ENCODE measurements at places on chromosomes 2 and 18.

DNA sequence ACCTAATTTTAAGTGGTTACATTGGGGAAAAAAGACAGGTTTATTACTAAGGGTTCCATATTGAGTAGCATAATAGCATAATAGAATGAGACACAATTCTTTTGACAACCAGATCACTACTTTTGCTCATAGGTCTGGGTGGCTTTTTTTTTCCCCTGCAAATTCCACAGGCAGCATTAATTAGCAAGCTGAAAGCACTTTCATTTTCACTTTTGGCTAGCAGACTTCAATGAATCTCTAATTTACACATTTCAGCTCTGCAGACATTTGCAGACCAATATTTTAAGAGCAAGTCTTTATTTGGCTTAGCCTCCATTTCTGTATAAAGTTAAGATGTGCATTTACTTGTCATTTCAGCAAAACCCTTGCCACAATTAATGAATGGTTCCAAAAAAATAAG lies 185.5 kb downstream of the NOL4 start:
- no peak for DNase-seq

DNA sequence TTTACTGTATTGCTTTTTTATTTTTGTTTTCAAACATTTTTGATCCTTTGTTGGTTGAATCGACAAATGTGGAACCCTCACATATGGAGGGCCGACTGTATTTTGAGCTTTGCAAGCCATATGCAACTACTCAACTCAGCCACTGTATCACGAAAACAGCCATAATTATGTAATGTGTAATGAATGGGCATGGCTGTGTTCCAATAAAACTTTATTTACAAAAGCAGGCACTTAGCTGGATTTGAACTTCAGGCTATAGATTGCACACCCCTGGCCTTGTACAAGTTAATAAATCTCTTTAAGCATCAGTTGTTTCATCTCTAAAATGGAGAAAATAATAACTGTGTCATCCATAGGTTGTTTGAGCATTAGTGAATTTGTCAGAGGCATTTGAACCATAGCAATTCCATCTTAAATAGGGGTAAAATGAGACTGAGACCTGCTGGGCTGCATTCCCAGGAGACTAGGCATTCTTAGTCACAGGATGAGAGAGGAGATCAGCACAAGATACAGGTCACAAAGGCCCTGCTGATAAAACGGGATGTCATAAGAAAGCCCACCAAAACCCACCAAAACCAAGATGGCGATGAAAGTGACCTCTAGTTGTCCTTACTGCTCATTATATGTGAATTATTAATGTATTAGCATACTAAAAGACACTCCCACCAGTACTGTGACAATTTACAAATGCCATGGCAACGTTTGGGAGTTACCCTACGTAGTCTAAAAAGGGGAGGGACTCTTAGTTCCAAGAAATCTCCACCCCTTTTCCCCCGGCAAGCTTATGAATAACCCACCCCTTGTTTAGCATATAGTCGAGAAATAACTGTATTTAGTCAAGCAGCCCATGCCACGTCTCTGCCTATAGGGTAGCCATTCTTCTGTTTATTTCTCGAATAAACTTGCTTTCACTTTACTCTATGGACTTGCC lies 13.7 kb upstream of the LTBP1 start:
- no peak for DNase-seq

- no peak for DNase-seq
Measured at GRCh38 chr2:126910637-126911036, 11.9 kb downstream of the TEX51 start.

GRCh38 chr18:75790796-75791195 lies 363.3 kb upstream of the SMIM21 start:
- no peak for DNase-seq

DNA sequence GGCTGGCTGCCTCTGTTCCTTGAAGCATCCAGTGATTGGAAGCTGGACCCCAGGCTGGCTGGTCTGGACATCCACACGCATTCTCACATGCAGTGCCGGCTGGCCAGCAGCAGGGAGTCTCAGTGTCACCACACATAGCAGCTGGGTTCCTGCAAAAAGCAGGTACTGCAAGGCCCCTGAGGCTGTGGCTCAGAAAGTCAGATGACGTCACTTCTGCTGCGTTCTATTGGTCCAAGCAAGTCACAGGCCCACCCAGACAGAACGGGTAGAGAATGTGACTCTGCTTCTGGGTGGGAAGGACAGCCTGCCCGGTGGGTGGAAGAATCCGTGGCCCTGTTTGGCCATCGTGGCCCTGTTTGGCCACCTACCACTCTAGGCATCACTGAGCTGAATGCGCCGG lies 51.3 kb upstream of the SPP2 start:
- DNase-seq: no peak

DNA sequence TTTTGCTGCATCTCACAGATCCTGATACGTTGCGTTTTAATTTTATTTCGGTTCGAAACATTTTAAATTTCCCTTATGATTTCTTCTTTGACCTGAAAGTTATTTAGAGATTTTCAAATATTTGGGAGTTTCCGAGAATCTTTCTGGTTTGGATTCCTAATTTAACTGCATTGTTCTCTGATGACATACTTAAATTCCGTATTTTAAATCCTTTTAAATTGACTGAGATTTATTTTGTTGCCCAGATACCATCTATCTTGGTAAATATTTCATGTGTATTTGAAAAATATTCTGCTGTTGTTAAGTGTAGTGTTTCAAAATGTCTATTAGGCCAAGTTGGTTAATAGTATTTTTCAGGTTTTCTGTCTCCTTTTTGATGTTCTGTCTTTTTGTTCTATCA lies 37.7 kb downstream of the MROH2A start:
- DNase-seq: no peak

- no peak for DNase-seq
Measured at GRCh38 chr2:241577413-241578122, 19.0 kb downstream of the BOK start.

GRCh38 chr2:212237350-212238095 lies 301.1 kb downstream of the ERBB4 start:
- no peak for DNase-seq

GRCh38 chr2:14628901-14629300 lies 3.6 kb upstream of the LRATD1 start:
- no peak for DNase-seq

GRCh38 chr18:23386317-23386716 lies 66.8 kb upstream of the RIOK3 start:
- DNase-seq: no peak

DNA sequence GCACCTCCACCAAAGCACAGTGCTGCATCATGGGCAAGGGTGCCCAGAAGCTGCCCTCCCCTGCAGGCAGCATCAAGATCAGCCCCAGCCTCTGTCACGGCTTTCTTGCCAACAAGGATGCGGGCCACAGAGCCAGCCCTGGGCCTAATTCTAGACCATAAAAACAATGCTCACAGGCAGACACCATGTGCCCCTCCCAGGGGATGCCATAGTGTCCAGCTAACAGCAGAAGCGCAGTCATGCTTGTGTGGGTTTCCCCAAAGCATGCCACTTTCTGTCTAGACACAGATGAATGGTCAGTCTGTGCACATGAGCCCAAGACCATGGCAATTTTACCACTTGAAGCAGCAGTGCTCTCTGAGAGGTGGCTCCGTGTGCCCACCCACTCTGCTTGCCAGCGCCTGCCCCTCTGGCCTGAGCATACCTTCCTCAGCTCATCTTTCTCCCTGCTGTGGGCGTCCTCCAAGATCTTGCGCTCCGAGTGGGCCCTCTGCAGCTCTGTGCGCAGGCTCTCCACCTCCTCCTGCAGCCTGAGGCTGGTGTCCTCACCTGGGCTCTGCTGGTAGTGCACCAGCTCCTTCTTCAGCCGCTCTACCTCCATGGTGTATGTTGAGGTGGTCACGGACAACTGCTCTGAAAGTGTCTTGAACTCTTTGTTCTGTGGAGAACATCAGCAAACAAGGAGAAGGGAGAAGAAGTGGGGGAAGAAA lies 81.3 kb upstream of the ACAA2 start:
- DNase-seq: no peak

- no peak for DNase-seq
Measured at GRCh38 chr2:133326652-133327397, 241.4 kb downstream of the NCKAP5 start.

DNA sequence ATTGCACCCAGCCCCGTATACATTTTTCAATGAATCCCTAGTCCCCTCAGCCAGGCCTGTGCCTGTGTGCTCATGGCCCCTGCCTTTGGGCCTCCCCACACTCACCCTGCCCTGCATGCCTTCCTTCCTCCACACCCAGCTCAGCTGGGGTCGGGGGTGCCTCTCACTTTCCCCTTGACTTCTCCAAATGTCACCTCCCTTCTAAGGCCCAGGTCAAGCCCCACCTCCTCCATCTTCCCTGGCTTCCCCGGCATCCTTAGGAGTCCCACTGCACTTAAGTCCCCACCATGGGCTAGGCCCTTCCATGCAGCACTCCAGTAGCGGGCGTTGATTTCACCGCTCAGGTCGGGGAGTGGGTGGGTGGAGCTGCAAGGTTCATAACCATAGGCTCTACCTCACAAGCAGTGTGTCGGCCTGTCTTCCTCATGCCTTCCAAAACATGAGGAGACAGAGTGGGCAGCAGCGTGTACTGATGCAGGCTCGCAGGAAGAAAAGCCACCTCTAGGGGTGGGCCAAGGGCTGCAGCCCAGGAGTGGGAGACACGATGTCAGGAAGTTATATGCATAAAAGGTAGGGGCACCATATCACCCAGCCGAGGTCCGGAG lies 47.7 kb downstream of the DNMT3A start:
- DNase-seq: no peak

GRCh38 chr18:26312199-26312598 lies 86.0 kb downstream of the TAF4B start:
- DNase-seq: no peak

DNA sequence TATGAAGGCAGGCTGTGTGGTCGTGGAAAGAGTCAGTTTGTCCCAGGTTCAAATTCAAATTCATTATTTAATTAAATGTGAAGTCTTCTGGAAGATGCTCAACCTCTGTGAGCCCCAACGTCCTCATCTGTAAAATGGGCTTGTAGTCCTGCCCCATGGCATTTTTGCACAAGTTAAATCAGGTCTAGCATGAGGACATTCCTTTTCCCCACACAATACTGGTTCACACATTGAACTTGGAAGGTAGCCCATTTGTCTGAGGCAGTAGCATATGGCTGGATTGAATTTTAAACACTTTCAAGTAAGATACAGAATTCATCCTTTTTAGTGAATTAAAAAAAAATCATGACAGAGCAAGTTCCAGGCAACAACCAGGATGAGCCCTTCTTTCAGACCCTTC lies 665.4 kb upstream of the HS6ST1 start:
- no peak for DNase-seq

DNA sequence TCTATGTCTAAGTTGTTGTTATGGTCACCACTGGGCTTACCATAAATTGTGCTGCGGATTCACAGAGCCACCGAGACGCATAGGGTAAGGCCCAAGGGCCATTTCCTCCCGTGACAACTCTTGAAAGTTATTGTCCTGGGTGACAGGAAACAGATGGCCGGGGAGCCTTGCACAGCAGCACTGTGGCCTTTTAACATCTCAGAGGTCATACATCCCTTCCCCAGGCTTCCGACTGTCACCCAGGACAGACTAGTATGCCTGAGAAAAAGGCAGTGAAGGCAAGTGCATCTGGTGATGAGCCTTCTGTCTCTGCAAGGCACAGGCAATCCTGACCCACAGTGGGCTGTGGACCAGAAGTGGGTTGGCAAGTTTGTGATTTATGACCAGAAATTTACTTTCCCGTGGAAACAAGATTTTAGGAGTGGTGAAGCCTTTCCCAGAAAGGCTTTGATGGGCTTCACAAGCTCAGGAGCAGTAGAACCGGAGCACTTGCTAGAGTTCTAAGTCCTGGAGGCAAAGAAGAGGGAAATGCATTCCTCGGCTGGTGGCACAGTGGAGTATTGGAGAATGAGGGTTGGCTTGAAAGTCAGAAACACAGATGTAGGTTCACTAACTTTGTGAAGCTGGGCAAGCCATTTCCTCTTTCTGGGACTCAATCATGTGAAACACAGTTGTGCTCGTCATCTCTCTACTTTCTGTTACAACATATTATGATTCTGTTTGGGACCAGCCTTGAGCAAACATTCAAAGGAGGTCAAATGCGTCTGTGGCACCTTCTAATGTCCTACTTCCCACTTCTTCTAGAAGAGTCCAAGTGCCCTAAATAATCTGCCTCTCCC lies 2.0 kb upstream of the CAPN14 start:
- DNase-seq: no peak

GRCh38 chr2:112156152-112156986 lies 18.2 kb downstream of the FBLN7 start:
- DNase-seq: no peak

- DNase-seq: no peak
Measured at GRCh38 chr2:59236723-59237122, 995.6 kb upstream of the FANCL start.

GRCh38 chr2:145812165-145812554 lies 1292.2 kb upstream of the ZEB2 start:
- DNase-seq: no peak

GRCh38 chr2:167480232-167480985 lies 592.1 kb downstream of the XIRP2 start:
- no peak for DNase-seq

GRCh38 chr2:181973171-181973783 lies 12.4 kb upstream of the PPP1R1C start:
- DNase-seq: no peak

DNA sequence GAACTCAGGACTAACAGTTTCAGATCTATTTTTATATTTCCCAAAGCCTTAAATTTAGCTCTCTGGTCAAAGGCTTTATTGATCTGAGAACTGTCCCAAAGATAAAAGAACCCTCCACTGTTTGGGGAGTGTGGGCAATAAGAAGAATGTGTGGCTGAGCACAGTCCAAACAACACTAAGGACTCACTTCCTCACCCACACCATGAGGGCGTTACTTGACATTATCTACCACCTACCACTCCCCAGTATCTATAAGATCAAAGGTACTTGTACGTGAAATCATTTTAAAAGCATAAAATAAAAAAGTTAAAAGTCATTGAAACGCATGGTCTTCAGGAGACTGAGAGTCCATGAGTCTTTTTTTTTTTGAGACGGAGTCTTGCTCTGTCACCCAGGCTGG lies 54.6 kb upstream of the NFU1 start:
- no peak for DNase-seq

DNA sequence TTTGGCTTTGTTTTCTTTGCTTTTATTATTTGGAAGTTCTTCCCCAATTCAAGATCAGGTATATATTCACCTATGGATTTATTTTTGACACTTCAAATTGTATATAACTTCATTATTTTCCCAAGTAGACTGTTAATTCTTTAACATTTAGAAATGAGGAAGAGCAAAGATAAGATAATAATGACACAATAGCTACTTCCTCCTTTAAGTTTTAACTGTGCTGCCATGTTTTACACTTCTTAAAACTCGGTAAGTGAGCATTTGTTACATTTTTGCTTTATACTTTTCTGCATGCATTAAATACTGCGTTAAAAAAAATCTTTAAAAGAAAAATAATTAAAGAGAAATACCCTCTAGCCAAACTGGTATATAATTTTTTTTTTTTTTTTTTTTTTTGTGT lies 32.5 kb downstream of the SLC66A3 start:
- DNase-seq: no peak

DNA sequence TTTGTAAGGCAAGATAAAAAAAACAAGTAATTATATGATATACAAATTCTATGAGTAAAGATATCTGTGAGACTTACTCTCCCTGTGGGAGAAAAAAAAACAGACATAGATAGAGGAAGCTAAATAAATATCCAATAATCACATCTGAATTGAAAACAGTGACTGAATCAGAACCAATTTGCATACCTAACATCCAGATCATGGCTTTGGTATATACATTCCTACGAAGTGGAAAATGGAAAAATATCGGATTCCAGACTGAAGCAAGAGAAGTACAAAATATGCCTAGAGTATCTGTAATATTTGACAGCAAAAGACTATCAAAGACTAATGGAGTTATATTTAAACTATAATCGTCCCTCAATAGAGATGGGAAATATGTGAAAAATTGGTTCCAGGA lies 1108.1 kb upstream of the CHAC2 start:
- DNase-seq: no peak

- no peak for DNase-seq
Measured at GRCh38 chr2:69765096-69765380, 23.1 kb downstream of the ANXA4 start.
